T-helper 1 cell treated with Interleukin-12 subunit alpha and Interleukin-12 subunit beta and Interleukin-4 antibody, amounts not matched to agents 30 ng/mL and 1 ng/mL, for 36 hours (primary cell): ENCODE measurements at places on chromosomes 7 and 10. TPM values are rescaled to one million over a fixed set of nuclear protein-coding genes. Genes with fewer than 3 reads are reported as not detected.

Gene OPN4
- not detected in 2 replicates for total RNA-seq

Gene ABCC2
- total RNA-seq, result 1.9 and 2.2 TPM in 2 replicates

Gene SLC13A1
- total RNA-seq, result not detected in 2 replicates

Gene C10orf105
- 0.29 and 0.42 TPM in 2 replicates for total RNA-seq

Gene FXYD4
- not detected in 2 replicates for total RNA-seq

Gene AGAP5
- total RNA-seq, result 10.6 and 11.0 TPM in 2 replicates

Gene RPEL1
- total RNA-seq, result not detected in 2 replicates

Gene PRSS37
- total RNA-seq, result not detected in 2 replicates

Gene SFTPA1
- total RNA-seq, result not detected in 2 replicates

Gene NUTM2E
- 0.20 TPM in 1 of 2 replicates, not detected in the other for total RNA-seq

Gene HGF
- total RNA-seq, result 0.44 and 0.54 TPM in 2 replicates

Gene PNLIPRP1
- total RNA-seq, result not detected in 2 replicates

Gene HTR7
- total RNA-seq, result not detected in 2 replicates

Gene CLDN3
- total RNA-seq, result not detected in 2 replicates

Gene SYT15
- 1.8 TPM in 2 replicates for total RNA-seq

Gene SLC39A12
- not detected in 2 replicates for total RNA-seq

Gene FRMPD2
- not detected in 2 replicates for total RNA-seq

Gene SUV39H2
- total RNA-seq, result 19.4 and 26.8 TPM in 2 replicates

Gene UCMA
- not detected in 2 replicates for total RNA-seq

Gene DENND11
- total RNA-seq, result 43.6 and 44.0 TPM in 2 replicates

Gene GJD4
- not detected in 2 replicates for total RNA-seq

Gene ITIH2
- not detected in 2 replicates for total RNA-seq

Gene HKDC1
- total RNA-seq, result 3.0 and 3.7 TPM in 2 replicates

Gene BTBD16
- not detected in 2 replicates for total RNA-seq

Gene SLC26A4
- total RNA-seq, result 17.4 and 17.8 TPM in 2 replicates

Gene OPALIN
- total RNA-seq, result not detected in 2 replicates
